G401 (cell line): ENCODE measurements at places on chromosomes 16 and 17. TPM values are rescaled to one million over a fixed set of nuclear protein-coding genes. Genes with fewer than 3 reads are reported as not detected.

TGFB1I1 gene
- 0.07 TPM in 1 of 2 replicates, not detected in the other for total RNA-seq

CDRT4 gene
- 1.9 and 5.0 TPM in 2 replicates for total RNA-seq

RTN4RL1 gene
- 65.0 and 65.6 TPM in 2 replicates for total RNA-seq

GRCh38 chr16:56513091-56513490 is 6.7 kb downstream of the BBS2 start:
- no peak for DNase-seq

GRCh38 chr16:86761111-86762031 is 183.0 kb downstream of the FOXL1 start:
- no peak for DNase-seq
